T-helper 2 cell treated with Interferon-gamma antibody and Interleukin-4, amounts not matched to agents 100 ng/mL and 5 ng/mL, for 36 hours (primary cell): ENCODE measurements at places on chromosomes 1 and 21. TPM values are rescaled to one million over a fixed set of nuclear protein-coding genes. Genes with fewer than 3 reads are reported as not detected.

Gene RHBDL2
- total RNA-seq, result not detected in 2 replicates

Gene RYR2
- 0.39 and 0.45 TPM in 2 replicates for total RNA-seq

Gene KLF17
- total RNA-seq, result not detected in 2 replicates

Gene KCNE1
- 0.09 and 0.32 TPM in 2 replicates for total RNA-seq

Gene C1orf87
- total RNA-seq, result not detected in 2 replicates

Gene HCRTR1
- not detected in 2 replicates for total RNA-seq

Gene GNAT2
- not detected in 2 replicates for total RNA-seq

Gene C1orf115
- total RNA-seq, result 0.34 and 0.36 TPM in 2 replicates

Gene ARV1
- 11.3 and 11.5 TPM in 2 replicates for total RNA-seq

Gene DDR2
- total RNA-seq, result 0.11 and 0.16 TPM in 2 replicates

Gene ROR1
- total RNA-seq, result 0.05 TPM in 1 of 2 replicates, not detected in the other

Gene GSTM1
- 91.4 and 97.0 TPM in 2 replicates for total RNA-seq

Gene AMY1A
- total RNA-seq, result not detected in 2 replicates

Gene ORC1
- total RNA-seq, result 34.5 and 37.6 TPM in 2 replicates

Gene CD84
- total RNA-seq, result 40.8 and 43.9 TPM in 2 replicates

Gene TAF1A
- 10.6 and 10.8 TPM in 2 replicates for total RNA-seq

Gene OVAAL
- not detected in 2 replicates for total RNA-seq

Gene KCNJ6
- not detected in 2 replicates for total RNA-seq

Gene AMY2B
- total RNA-seq, result 7.1 and 7.7 TPM in 2 replicates

Gene PEAR1
- total RNA-seq, result 0.09 TPM in 2 replicates

Gene SH2D2A
- 94.7 and 96.1 TPM in 2 replicates for total RNA-seq

Gene GPR153
- 0.50 and 0.57 TPM in 2 replicates for total RNA-seq

Gene ATP5IF1
- 146 TPM in 2 replicates for total RNA-seq

Gene KCNJ9
- total RNA-seq, result not detected in 2 replicates
